IMR-90 (cell line): ENCODE measurements at places on chromosomes 1 and 21. TPM values are rescaled to one million over a fixed set of nuclear protein-coding genes. Genes with fewer than 3 reads are reported as not detected.

- peak overlapping the region; percentile 49 for H3K4me3 ChIP-seq
- no peaks in the 10 kb centered on the region; the same call in 1 of the 2 replicates for H3K27me3 ChIP-seq
- peak; percentile 42 for DNase-seq
- H3K36me3 ChIP-seq = no peaks in the 10 kb centered on the region
- H3K27ac ChIP-seq = no peak overlapping the region
These were observed 3.1 kb downstream of the RNF207 start for GRCh38 chr1:6208723-6209660.

DNA sequence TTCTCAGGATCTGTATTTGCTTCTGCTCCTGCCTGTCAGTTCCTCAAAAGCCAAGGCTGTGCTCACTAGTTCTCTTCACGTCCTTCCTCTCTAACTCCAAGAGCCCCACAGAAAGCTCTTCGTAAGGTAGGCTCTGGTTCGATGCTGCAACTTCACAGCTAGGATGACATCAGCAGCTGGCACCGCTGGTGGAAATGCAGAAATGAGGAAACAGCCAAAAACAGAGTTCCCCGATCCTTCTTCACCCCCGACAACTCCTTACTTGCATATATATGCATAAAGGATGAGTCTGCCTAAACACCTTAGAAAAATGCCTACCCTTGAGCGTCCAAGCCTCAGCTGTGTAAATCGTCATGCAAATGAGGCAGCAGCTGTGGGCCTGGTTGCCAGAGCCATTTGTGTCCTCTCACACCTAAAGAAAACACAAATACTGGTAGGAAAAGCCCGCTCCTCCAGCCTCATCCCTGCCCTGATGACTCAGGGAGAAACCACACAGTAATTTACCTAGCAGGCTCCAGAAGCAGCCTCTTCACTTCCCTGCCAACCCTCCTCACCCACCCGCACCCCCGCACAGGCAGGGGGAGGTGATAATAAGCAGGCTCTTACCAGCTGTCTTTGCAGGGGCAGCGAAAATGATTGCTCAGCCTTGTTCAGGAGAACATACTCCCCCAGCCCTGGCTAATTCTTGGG is 28.2 kb downstream of the BATF3 start:
- no peak overlapping the region for H3K4me3 ChIP-seq
- DNase-seq = peak; percentile 69
- H3K27me3 ChIP-seq = no peaks in the 10 kb centered on the region

GRCh38 chr1:113046569-113046968 is 26.4 kb upstream of the LRIG2 start:
- H3K4me3 ChIP-seq = no peak overlapping the region
- H3K27me3 ChIP-seq = no peaks in the 10 kb centered on the region
- H3K4me1 ChIP-seq = peaks cover 10% of the 10 kb centered on the region
- H3K36me3 ChIP-seq = no peaks in the 10 kb centered on the region
- no peak overlapping the region for H3K27ac ChIP-seq

DNA sequence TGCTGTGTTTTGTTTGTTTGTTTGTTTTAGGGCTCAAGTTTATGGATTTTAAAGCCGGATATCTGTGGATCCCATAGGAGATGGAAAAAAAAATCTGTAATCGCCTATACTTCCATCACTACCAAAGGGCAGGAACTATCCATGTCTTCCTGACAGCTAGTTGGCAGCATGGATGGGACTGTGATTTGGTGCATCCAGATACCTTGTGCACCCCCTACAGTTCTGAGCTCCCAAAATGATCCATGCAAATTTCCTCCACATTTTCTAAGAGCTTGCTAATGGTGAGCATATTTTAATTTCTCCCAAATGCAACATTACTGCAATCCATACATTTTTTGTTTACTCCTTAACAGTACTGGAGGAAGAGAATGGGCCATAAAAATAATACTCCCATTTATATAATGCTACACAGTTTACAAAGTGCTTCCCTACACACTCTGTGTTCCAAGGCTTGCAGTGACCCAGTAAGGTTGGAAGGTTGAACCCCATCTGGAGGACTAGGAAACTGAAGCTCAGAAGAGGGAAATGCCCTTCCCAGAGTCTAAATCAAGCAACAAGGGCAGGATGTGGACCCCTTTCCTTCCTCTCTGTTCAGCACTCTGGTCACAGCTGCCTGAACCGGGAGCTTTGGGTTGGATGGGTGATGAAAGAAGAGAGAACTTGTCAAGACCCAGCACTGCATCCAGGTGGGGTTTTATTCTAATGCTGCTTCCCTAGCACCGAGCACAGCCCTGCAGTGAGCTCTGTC is 48.0 kb downstream of the CAPN8 start:
- no peak overlapping the region for H3K4me3 ChIP-seq
- H3K27me3 ChIP-seq = peaks cover 17% of the 10 kb centered on the region
- H3K27ac ChIP-seq = no peak overlapping the region
- H3K36me3 ChIP-seq = no peaks in the 10 kb centered on the region

DNA sequence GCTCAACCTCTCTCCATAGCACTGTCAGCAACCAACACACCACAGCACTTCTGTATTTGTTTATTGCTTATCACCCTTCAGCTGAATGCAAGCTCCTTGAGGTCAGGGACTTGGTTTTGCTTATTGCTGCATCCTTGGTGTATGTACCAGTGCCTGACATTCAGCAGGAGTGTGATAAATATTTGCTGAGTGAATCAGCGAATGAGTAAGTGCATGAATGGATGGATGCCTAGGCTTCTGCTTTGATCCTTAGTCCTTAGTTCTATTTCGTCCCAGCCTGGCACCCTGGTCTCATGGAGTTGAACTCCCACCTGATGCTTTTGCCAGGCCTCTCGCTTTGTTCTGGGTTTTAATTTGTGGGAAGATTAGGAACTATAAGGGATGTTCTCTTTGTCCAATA is 88.2 kb downstream of the ZSCAN20 start:
- no peaks in the 10 kb centered on the region for H3K36me3 ChIP-seq
- no peaks in the 10 kb centered on the region for H3K4me1 ChIP-seq
- no peak overlapping the region for H3K27ac ChIP-seq
- DNase-seq = peak; percentile 8
- H3K27me3 ChIP-seq = no peaks in the 10 kb centered on the region

GRCh38 chr1:209956116-209956515 is 18.1 kb downstream of the SYT14 start:
- H3K36me3 ChIP-seq = no peaks in the 10 kb centered on the region
- no peaks in the 10 kb centered on the region for H3K27me3 ChIP-seq
- H3K4me1 ChIP-seq = no peaks in the 10 kb centered on the region
- H3K27ac ChIP-seq = no peak overlapping the region
- H3K4me3 ChIP-seq = no peak overlapping the region

GRCh38 chr1:245156736-245157505 is 2.1 kb downstream of the KIF26B start:
- H3K4me3 ChIP-seq = peak overlapping the region; percentile 86
- H3K27me3 ChIP-seq = no peaks in the 10 kb centered on the region
- peak; percentile 12 for DNase-seq
- no peaks in the 10 kb centered on the region for H3K4me1 ChIP-seq

- no peaks in the 10 kb centered on the region for H3K36me3 ChIP-seq
- peaks cover 3% of the 10 kb centered on the region for H3K4me1 ChIP-seq
- no peaks in the 10 kb centered on the region for H3K27me3 ChIP-seq
- H3K27ac ChIP-seq = peak overlapping the region; percentile 85; the same call in 1 of the 2 replicates
- DNase-seq = peak; percentile 10
These were observed 39.8 kb downstream of the DISC1 start for GRCh38 chr1:231666220-231666936.

GRCh38 chr21:37454869-37455503 is 88.4 kb downstream of the DYRK1A start:
- H3K4me1 ChIP-seq = peaks cover 24% of the 10 kb centered on the region
- H3K27me3 ChIP-seq = no peaks in the 10 kb centered on the region
- H3K36me3 ChIP-seq = no peaks in the 10 kb centered on the region
- no peak overlapping the region for H3K4me3 ChIP-seq
- DNase-seq = no peak

DNA sequence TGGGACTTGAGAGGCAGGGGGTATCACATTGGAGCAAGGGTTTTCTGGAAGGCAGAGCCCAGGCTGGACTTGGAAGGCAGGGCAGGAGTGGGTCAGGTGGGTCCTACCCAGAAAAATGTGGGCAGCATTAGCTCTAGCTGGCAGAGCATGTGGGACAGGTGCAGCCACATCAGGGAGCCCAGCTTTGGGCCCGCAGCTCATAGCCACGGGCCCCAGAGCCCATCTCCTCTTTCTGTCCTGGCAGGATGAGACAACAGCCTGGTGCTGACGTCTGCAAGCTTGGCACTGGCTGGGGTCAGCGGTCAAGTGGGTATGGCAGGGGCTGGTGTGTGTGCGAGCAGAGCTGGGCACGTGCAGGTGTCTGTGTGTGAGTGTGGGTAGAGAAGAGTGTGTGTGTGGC is 154.7 kb downstream of the GRIK3 start:
- H3K4me1 ChIP-seq = no peaks in the 10 kb centered on the region
- no peak for DNase-seq

GRCh38 chr1:16215882-16216753 is 3.7 kb upstream of the ARHGEF19 start:
- peak; percentile 69 for DNase-seq
- no peaks in the 10 kb centered on the region; the same call in 1 of the 2 replicates for H3K27me3 ChIP-seq
- H3K4me1 ChIP-seq = no peaks in the 10 kb centered on the region

DNA sequence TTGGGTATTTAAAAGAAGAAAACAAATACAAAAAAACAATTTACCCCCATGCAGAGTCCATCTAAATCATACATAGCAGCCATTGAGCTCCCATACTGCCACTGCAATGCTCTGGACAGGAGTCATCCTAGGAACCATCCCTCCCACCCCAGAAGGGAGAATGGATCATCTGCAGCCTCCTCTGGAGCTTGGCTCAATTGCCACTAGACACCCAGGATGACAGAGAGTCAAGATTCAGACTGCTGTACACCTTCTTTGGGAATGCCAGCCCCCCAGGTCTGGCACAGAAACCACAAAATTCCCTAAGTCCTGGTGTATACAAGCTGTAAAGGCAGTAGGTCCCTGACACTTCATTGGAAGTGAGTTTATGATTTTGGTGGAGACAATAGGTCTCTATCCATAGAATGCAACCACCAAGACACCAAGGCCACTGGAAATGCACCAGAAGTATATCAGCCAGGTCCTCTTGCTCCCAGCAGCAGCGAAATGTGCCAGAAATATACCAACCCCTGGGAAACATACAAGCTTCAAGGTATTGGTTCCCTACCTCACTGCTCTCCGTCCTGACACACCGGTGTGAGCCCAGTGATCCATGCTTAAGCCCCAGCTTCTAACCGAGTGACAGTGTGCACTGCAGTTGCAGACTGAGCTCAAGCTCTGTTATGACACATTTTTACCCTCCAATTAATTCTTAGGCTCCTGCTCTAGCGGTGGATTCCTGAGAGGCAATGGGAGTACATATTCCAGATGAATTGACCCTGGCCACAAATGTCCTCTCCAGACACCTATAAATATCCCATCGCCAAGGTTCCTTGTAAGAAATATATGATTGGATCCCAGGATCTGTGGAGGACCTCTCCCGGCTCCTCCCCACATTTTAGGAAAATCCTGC is 4.4 kb downstream of the TAL1 start:
- no peak overlapping the region for H3K4me3 ChIP-seq
- H3K36me3 ChIP-seq = no peaks in the 10 kb centered on the region
- DNase-seq = no peak

Gene EPHB2
- total RNA-seq = 54.7 and 58.8 TPM in 2 replicates

Gene RUNX3
- not detected in 2 replicates for total RNA-seq

Gene S1PR1
- 12.5 and 12.9 TPM in 2 replicates for total RNA-seq
